ENCODE measurements at places on chromosomes 7 and 10.

- no peak for DNase-seq
Observed at GRCh38 chr7:85587785-85588184, 400.9 kb upstream of the SEMA3D start.

- DNase-seq = no peak
Observed at GRCh38 chr7:156579566-156579965, 61.0 kb upstream of the RNF32 start.

GRCh38 chr10:49398986-49399385, 3.1 kb upstream of the DRGX start:
- no peak for DNase-seq

GRCh38 chr10:17951868-17952371, at the start of gene SLC39A12:
Gene SLC39A12, plus strand, starts transcription at chr10:17951918. Its CDS starts 1,359 bp downstream, at chr10:17953277.
- DNase-seq = no peak

DNA sequence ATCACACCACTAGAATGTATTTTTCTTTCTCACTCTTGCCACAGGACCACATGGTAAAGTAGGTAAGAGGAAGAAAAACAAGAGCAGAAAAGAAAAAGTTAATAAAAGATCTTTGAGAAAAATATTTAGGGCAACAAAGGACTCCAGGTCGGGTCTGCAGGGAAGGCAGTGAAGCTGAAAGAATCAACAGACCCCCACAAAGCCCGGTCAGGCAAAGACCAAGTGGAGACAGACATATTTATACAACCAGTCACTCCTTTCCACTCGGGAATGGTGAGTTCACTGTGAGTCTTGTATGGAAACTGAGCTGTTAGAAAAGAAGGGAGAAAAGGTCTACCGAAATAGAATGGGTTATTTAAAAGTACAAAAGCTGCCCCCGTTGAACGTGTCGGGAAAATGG, 28.0 kb downstream of the RSU1 start:
- DNase-seq = no peak

- DNase-seq = no peak
Observed at GRCh38 chr7:67470256-67470751, 473.7 kb downstream of the TYW1 start.

All from endothelial cell of umbilical vein (primary cell).